ENCODE measurements at places on chromosomes 5 and 9.

GRCh38 chr5:16819522-16820167 lies 116.4 kb downstream of the MYO10 start:
- H3K27me3 ChIP-seq = peaks cover 3% of the 10 kb centered on the region
- no peak overlapping the region for H3K4me3 ChIP-seq
- no peak overlapping the region for H3K27ac ChIP-seq
- no peaks in the 10 kb centered on the region for H3K4me1 ChIP-seq
- DNase-seq = no peak
- H3K36me3 ChIP-seq = no peaks in the 10 kb centered on the region

DNA sequence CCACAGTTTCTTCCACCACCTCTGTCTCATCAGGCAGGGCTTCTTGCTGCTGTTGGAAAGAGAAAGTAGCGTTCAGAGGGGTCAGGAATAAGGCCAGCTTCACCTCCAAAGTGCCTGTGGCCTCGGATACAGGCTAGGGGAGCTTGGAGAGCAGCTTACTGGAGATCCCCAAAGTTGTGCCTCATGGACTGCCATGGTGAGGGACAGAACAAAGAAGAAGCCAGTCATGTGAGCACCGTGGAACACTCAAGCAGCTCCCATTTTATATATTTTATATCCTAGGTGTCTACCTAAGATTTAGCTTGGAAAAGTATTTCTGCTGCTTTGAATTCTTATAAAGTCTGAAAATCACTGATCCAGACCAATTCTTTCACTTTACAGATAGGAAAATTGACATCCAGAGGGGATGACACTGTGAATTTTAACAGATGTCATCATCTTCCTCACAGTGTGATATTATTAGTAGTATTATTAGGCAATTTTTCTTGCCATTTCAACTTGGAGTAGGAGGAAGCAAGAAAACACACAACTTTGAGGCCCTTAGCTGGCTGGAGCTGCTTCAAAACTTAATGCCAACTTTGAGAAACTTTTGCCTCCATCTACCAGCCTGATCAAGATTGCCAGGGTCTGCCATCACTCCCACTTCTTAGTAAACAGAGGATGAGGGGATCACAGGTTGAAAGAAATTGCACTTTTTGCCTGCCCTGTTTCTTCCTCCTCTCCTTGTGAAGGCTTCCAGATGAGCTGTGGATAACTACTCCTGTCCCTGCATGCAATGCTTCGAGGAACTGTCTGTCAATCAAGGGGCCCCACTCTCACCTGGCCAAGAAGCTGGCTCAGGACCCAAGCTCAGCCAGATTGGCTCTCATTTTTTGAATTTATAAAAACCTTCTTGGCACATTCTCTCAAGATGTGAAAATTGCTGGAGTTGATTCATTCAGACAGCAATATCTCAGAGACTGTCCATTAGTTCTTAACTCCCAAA lies 11.8 kb downstream of the SPARC start:
- H3K27me3 ChIP-seq = no peaks in the 10 kb centered on the region
- no peak overlapping the region for H3K4me3 ChIP-seq
- H3K36me3 ChIP-seq = no peaks in the 10 kb centered on the region
- H3K27ac ChIP-seq = no peak overlapping the region
- no peaks in the 10 kb centered on the region for H3K4me1 ChIP-seq

DNA sequence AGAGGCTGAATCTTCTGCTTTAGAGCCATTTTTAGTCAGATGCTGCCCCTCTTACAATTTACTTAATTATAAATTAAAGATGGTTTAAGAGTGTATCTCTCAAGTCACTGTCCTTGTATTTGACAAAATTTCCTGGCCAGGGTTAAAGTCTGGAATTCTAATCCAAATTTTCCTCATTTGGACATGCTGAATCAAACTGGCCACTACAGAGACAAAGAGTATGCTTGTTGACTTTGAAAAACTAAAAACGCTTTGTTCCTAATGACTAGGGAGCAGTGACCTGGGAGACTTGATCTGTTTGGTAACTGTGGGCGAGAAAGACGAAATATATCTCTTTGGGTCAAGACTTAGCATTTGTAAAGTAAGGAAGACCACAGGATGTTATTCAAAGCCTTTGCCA lies 303.2 kb downstream of the ZSWIM6 start:
- no peaks in the 10 kb centered on the region for H3K27me3 ChIP-seq
- H3K4me1 ChIP-seq = no peaks in the 10 kb centered on the region
- DNase-seq = no peak
- H3K36me3 ChIP-seq = no peaks in the 10 kb centered on the region

DNA sequence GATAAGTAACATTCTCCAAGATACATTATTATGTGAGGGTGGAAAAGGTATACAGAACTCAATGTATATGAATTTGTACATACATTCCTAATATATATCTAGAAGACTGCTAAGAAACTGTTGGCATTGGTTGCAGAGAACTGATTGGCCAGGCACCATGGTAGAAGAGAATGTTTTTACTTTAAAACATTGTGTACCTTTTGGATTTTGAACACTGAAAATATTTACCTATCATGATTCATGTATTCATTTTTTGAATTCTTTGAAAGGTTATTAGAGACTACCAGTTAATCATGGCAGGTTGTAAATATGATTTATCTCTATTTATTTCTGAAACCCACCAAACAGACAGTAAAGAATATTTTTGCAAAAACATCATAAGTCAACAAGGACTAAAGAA lies 41.2 kb upstream of the ADRB2 start:
- no peak overlapping the region for H3K4me3 ChIP-seq
- H3K27ac ChIP-seq = no peak overlapping the region
- peaks cover 11% of the 10 kb centered on the region for H3K27me3 ChIP-seq
- no peaks in the 10 kb centered on the region for H3K36me3 ChIP-seq
- peaks cover 4% of the 10 kb centered on the region for H3K4me1 ChIP-seq

DNA sequence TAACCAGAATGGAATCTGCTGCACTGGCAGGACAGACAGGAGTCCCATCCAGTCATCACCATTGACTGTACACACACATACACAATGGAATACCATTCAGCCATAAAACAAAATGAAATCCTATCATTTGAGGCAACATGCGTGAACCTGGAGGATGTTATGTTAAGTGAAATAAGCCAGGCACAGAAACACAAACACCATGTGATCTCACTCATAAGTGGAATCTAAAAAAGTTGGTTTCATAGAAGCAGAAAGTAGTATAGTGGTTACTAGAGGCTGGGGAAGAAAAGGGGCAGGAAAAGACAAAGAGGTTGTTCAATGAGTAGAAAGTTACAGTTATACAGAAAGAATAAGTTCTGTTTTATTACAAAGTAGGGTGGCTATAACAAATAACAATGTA lies 884.0 kb upstream of the ACO1 start:
- no peak overlapping the region for H3K4me3 ChIP-seq
- no peaks in the 10 kb centered on the region for H3K27me3 ChIP-seq
- peaks cover 16% of the 10 kb centered on the region for H3K36me3 ChIP-seq
- H3K4me1 ChIP-seq = no peaks in the 10 kb centered on the region
- H3K27ac ChIP-seq = no peak overlapping the region
- no peak for DNase-seq

DNA sequence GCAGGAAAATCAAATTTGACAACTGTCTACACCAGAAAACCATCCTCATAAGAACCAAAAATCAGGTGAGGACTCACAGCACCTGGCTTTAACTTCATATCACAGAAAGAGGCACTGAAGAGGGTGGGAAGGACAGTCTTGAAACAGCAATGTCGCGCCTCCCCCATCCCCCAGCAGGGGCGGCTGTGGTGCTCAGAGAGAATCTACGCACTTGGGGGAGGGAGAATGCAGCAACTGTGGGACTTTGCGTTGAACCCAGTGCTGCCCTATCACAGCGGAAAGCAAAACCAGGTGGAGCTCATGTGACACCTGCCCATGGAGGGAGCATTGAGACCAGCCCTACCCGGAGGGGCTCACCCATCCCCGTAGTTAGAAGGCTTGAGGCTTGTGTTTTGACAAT lies 191.8 kb downstream of the MSX2 start:
- peaks cover 60% of the 10 kb centered on the region for H3K27me3 ChIP-seq
- H3K36me3 ChIP-seq = no peaks in the 10 kb centered on the region
- DNase-seq = no peak
- H3K4me3 ChIP-seq = no peak overlapping the region
- no peak overlapping the region for H3K27ac ChIP-seq
- peaks cover 4% of the 10 kb centered on the region for H3K4me1 ChIP-seq

DNA sequence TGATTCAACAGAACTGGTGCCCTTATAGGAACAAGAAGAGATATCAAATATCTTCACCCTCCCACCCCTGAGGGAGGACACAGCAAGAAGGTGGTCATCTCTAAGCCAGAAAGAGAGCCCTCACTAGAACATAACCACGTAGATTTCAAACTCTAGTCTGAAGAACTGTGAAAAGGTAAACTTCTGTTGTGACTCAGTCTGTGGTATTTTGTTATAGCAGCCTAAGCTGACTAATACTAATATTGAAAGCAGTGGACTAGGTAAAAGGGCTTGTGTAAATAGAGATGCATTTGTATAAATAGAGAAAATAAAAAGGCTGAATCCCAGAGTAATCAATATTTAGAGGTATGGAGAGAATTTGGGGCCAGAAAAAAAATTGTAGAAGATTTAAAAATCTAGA lies 157.6 kb upstream of the CCNH start:
- H3K4me3 ChIP-seq = no peak overlapping the region
- H3K27me3 ChIP-seq = peaks cover 8% of the 10 kb centered on the region
- DNase-seq = no peak
- no peaks in the 10 kb centered on the region for H3K36me3 ChIP-seq
- no peaks in the 10 kb centered on the region for H3K4me1 ChIP-seq

DNA sequence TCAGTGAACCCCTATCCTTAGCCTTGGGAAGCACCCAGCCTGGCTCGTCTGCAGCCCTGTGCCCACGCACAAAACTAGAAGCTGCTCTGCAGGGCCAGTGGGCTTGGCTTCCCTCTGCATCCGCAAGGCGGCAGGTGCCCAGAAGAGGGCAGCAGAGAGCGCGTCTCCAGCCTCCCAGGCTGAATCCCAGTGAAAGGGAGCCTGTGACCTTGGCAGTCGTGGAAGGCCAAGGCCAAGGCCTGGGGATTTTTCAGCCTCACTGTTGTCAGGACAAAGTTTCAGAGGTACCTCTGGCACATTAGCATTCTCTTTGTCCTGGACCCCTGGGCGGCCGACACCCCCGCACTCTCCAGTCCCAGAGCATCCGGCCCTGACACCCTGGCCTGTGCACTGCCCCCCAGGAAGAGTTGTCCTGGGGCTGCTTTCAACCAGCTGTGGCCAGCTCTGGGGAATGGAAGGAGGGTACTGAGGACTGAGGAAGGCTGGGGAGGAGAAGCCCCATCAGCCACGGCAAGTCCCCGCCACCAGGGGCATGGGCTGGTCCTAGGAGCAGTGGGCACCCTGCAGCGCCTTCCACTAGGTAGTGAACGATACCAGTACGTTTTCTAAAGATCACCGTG lies 63.6 kb upstream of the IL17B start:
- H3K4me1 ChIP-seq = peaks cover 6% of the 10 kb centered on the region
- H3K27me3 ChIP-seq = peaks cover 2% of the 10 kb centered on the region
- H3K4me3 ChIP-seq = no peak overlapping the region

- peaks cover 8% of the 10 kb centered on the region for H3K4me1 ChIP-seq
- no peak overlapping the region for H3K4me3 ChIP-seq
- H3K36me3 ChIP-seq = no peaks in the 10 kb centered on the region
- H3K27me3 ChIP-seq = peaks cover 10% of the 10 kb centered on the region
- no peak for DNase-seq
Measured at GRCh38 chr9:104027295-104027694, 66.8 kb upstream of the SMC2 start.

GRCh38 chr9:18726546-18726945 lies 252.6 kb downstream of the ADAMTSL1 start:
- H3K27ac ChIP-seq = no peak overlapping the region
- peaks cover 6% of the 10 kb centered on the region for H3K27me3 ChIP-seq
- H3K4me1 ChIP-seq = no peaks in the 10 kb centered on the region
- H3K4me3 ChIP-seq = no peak overlapping the region
- H3K36me3 ChIP-seq = no peaks in the 10 kb centered on the region

DNA sequence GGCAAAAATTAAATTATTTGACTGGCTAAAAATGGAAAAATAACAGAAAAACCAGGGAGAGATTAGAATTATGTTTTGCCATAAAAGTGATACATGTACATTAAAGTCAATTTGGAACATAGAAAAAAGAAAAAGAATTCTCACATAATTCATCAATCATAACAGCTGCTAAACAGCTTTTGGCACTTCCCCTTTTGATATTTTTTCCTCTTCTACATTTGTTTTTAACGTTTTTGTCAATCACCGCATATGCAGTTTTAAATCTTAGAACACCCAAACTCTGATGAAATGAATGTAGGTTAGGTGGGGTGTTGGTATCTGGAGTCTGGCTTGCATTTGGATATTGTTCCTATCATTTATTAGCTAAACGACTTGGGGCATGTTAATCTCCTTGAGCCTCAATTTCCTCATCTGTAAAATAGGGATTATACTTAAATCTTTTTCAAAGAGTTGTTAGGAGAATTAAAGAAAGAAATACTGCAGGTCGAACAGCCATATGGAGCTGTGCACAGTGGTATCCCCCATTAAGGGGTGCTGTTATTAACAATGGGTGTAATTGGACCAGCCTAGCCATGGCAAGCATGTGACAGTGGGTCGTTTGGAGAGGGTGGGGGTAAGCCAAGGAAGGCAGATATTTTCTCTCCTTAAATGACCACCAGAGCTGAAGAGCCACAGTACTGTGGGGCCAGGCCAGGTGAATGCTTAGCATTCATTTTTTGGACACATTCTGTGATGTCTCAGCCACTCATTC lies 22.6 kb downstream of the NPR3 start:
- H3K4me3 ChIP-seq = no peak overlapping the region
- H3K27me3 ChIP-seq = no peaks in the 10 kb centered on the region
- H3K36me3 ChIP-seq = no peaks in the 10 kb centered on the region
- H3K4me1 ChIP-seq = no peaks in the 10 kb centered on the region

GRCh38 chr5:37495210-37495609 lies 116.1 kb downstream of the WDR70 start:
- H3K36me3 ChIP-seq = peaks cover 50% of the 10 kb centered on the region
- H3K27me3 ChIP-seq = no peaks in the 10 kb centered on the region
- no peak overlapping the region for H3K27ac ChIP-seq

DNA sequence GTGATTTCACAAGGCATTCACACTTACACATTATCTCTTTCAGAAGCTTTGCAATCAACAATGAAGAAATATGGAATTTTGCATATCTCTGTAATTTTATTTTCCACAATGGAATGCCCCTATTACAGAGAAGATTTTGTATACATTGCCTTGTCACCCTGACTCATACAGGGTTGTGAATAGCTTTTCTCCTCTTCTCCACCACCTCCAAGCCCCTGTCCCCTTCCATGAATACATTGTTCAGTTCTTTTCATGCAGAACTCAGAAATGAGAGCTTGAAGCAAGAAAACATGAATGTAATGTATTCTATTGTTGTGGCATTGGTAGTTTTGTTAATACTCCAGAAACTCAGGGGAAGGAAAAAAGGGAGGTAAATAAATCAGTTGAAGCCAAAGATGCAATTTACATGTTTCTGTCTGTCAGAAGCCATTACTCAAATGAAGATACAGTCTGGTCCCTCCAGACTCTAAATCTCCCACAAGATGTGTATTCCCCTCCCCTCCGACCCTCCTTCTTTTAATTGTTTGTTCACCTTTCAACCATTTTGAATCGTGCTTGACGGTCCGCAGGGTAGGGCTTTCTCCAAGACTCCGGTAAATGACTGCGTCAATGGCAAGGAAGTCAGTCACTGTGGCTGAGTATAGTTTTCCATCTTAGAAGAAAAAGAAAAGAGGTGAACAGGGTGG lies 86.1 kb downstream of the SEMA6A start:
- H3K4me1 ChIP-seq = peaks cover 19% of the 10 kb centered on the region
- no peak overlapping the region for H3K27ac ChIP-seq
- H3K4me3 ChIP-seq = no peak overlapping the region
- no peaks in the 10 kb centered on the region for H3K36me3 ChIP-seq

All from naive thymus-derived CD8-positive, alpha-beta T cell (primary cell).